NB4 (cell line): ENCODE measurements at places on chromosomes 1 and 21.
A peak's percentile ranks its signal among the peaks of the same experiment; 100 is the strongest.

- DNase-seq, result no peak
Measured at GRCh38 chr1:62142496-62142895, 52.2 kb upstream of the L1TD1 start.

- DNase-seq, result no peak
Measured at GRCh38 chr1:151133018-151133806, 13.2 kb downstream of the SEMA6C start.

DNA sequence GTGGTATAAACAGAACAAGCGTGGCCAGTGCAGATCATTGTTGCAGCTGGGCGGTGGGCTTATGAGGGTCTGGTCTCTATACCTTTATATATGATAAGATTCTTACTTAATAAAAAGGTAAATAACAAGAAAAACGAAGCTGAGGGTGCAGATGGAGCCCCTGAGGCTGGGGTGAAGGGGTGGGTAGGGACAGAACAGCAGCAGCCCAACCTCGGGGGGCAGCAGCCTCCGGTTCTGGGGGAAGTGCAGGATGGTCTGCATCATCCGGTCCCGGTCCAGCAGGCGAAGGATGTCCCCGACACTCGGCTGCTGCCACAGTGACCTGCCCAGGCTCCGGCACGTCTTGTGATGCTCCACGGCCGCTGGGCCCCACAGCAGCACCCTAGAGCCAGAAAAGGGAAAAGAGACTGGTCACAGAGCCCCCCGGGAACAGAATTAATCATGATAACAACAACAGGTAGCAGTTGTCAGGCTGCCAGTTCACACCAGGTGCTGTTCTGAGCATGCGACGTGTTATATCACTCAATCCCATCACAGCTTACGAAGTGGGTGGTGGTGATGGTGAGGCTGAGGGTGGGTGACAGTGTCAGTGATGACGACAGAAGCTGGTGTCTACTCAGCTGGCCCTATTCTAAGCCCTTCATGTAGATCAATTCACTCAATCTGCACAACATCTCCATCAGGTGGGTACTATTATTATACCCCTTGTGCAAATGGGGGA, 35.5 kb downstream of the MRAP start:
- no peak for DNase-seq

- DNase-seq, result no peak
Measured at GRCh38 chr1:151540982-151541377, 871 bp downstream of the TUFT1 start.

DNA sequence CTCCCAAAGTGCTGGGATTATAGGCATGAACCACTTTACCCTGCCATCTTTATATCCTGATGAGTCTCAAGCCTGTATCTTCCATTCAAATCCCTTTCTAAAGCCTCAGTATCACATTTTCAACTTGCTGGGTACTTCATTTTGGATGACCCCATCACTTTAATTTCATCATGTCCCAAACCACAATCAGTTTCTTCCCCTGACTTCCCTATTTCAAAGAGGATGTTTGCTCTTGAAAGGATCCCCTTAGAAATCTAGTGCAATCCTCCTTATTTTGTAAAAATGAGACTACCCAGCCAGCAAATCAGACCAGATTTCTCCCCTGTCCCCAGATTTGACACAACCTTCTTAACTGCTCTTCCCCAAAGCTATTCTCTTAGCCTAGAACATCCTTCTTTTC, 7.0 kb upstream of the TRIT1 start:
- DNase-seq, result peak; percentile 83

GRCh38 chr21:41605178-41605933, 97.4 kb upstream of the TMPRSS2 start:
- no peak for DNase-seq

DNA sequence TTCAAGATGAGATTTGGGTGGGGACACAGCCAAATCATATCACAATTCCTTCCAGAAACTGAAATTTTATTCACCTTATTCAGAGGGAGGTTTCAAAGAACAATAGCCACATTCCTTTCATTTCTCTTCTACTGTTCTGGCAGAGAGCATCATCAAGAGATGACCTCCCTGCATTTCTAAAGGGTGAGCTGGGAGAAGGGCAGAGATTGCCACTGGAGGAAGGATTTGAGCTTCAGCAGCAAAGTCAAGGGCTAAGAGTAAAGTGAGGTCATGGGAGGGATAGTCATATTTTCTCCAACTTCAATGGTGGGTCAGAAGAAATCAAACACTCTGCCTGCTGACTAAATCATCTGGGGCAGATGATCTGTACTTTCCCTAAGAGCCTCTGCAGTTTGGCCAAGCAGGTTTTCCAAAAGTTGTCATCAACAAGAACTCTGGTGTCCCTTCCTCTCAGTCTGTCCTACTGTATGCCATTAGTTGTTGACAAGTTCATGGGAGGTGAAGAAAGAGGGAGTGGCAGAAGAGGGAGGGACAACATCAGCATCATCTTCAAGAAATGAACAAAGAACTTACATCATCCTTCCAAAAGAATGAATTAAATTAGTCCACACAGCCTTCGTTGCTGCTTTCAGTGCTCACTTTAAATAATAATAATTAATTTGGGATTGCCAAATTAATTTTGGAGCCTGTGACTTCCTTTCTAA, 298.3 kb downstream of the ASTN1 start:
- no peak for DNase-seq

GRCh38 chr1:26951821-26952497, 8.3 kb downstream of the KDF1 start:
- DNase-seq, result no peak
